Activated naive CD8-positive, alpha-beta T cell treated with anti-CD3 and anti-CD28 coated beads, Interleukin-2, amount 50 U/mL, for 16 hours (primary cell): ENCODE measurements at places on chromosomes 12 and 14.

- DNase-seq = no peak
Measured at GRCh38 chr12:94149781-94150239, 1.4 kb downstream of the PLXNC1 start.

GRCh38 chr12:97886511-97887176 is 424.0 kb downstream of the RMST start:
- no peak for DNase-seq

GRCh38 chr14:68785534-68786490 is 7.1 kb downstream of the ZFP36L1 start:
- no peak for DNase-seq

DNA sequence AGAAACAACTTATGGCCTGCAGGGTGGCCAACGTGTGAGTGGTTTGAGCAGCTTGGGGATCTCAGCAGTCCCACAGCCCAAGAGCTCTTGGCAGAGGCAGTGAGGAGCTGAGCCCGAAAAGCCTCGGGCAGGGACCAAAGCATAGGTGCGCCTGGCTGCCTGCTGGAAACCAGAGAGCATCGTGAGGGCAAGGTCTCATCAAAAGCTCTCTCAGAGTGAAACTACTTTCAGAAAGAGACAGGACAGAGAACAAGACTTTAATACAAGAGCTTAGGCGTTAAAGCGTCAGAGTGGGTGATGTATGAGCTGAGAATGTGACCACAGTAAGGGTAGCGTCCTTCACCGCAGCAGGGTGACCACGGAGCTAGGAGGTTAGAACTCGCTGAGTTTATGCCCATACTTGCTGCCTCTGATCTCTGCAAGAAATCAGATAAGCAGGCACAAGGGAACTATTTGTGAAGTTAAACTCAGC is 30.8 kb downstream of the LGMN start:
- no peak for DNase-seq

- DNase-seq = no peak
Measured at GRCh38 chr14:24712909-24713308, 78.9 kb upstream of the GZMB start.

- no peak for DNase-seq
Measured at GRCh38 chr14:56297449-56297848, 179.2 kb downstream of the PELI2 start.

DNA sequence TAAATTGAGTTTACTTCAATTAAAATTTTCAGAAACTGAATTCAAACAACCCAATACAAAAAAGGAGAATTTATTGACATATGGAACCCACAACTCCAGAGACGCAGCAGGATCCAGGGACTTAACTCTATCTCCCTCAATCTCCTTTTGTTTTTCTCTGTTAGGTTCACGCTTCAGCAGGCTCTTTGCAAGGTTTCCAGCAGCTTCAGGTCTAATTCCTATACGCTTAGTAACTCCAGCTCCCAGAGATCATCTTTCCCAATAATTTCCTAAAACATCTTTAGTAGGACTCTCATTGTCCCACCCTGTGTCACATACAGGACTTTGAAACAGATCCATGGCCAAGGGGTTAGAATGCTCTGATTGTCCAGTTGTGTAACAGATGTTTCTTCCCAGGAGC is 175.2 kb downstream of the RMST start:
- DNase-seq = no peak

DNA sequence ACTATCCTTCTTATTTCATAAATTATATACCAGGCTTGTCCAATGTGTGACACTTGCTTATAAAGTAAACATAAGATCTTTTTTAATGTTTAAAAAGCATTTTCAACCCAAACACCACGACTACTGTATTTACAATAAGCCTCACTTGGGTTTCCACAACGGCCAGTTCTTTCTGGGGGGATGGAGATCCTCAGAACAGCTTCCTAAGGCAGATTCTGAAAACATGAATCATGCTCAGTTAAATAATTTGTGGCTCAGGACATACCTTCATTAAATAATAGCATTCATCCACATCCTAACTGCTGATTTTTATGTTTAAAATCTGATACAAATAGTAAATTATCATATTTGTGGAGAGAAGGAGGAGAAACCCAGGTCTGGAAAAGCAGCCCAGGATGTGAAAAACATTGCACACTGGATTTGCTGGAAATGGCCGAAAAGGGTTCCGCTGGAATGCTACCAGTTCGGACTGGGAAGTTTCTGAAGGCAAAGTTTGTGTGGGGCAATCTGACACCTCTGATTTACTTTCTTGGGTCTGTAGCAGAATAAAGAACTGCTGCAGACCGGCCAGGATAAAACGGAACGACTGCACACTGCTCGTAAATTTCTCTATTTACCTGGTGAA is 597 bp downstream of the GLT8D2 start:
- no peak for DNase-seq

DNA sequence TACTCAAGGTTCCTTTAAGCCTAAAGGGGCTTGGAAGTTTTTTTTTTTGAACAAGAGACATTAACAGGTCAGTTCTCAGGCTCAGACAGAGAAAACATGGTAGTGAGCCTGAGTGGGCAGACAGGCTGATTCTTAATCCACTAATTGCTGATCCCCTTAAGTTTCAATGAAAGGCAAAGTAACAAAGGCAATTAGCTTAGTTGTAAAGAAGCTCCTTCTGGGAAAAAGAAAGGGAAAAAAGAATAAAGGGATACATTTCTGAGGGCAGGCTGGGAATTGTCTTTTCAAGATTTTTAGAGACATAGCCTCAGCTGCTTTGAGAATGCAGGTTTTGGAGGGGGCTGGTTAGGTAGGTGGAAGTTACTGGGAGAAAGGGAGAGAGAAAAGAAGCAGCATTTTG is 133.8 kb downstream of the CFAP54 start:
- no peak for DNase-seq

DNA sequence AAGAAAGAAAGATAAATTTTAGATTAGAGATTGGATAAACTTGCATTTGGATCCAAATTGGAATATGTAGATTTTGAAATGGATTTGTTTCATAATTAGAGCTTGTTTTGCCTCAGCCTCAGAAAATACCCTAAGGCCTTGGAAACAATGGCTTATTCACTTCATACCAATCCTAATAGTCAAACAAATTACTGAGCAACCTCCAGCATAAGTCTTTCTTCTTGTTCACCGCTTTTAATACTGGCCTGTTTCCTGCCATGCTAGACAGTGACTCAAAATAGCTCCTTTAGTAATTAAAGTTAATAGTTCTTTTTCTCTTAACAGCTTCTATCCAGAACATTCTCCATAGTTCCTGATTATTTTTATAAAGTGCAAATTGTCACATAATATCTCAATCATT is 110.9 kb upstream of the DNM1L start:
- no peak for DNase-seq

DNA sequence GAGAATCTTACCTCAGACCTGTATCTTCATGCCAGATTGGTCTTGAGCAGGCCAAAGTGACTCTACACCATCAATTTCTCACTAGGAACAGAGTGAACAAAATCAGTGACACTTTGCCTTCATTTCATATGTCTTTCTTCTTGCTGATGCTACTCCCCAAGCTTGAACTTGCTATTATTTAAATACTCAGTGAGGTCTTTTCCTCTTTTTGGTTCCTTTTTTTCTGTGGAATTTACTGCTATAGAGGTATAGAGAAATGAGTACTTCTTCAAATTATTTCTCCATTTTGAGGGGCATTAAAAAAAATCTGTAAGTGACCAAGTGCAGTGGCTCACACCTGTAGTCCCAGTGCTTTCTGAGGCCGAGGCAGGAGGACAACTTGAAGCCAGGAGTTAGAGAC is at the start of gene GPR33:
Gene GPR33, minus strand, starts transcription at position 154 of the 400 bp plus-strand sequence. CDS start 4,074 bp downstream, outside the sequence.
- no peak for DNase-seq
